Heart left ventricle (tissue), 16 donors: ENCODE measurements at places on chromosomes 1 and 21. TPM values are rescaled to one million over a fixed set of nuclear protein-coding genes. Genes with fewer than 3 reads are reported as not detected.

GLIS1 gene
- total RNA-seq, result 0.13 TPM

DHCR24 gene
- 91.4 TPM for total RNA-seq

SLC25A34 gene
- total RNA-seq, result 4.8 TPM

PCSK9 gene
- total RNA-seq, result not detected

DIO1 gene
- not detected for total RNA-seq

BTG3 gene
- total RNA-seq, result 5.1 TPM

CYP4B1 gene
- 11.7 TPM for total RNA-seq

ARTN gene
- total RNA-seq, result not detected

ADGRB2 gene
- 9.6 TPM for total RNA-seq
